ENCODE measurements at places on chromosomes 6 and 20.
A peak's percentile ranks its signal among the peaks of the same experiment; 100 is the strongest.

DNA sequence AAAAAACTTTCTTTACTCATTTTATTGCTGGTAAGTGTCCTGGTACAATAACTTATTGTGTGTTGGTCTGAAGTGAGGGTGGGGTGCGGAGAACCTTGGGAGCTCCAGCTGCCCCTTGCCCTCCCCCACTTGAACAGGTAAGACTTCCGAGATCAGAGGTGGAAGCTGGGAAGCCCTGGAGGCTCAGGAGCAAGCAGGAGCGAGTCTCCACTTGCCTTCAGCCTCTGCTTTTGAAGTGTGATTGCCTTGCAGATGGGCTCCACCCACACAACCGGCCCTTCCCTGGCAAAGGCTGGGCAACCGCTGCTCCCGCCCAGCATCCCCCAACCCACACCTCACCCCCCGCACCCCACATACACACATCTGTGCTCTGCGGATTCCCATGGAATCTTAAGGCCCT, 179.6 kb downstream of the TFAP2C start:
- DNase-seq = no peak

DNA sequence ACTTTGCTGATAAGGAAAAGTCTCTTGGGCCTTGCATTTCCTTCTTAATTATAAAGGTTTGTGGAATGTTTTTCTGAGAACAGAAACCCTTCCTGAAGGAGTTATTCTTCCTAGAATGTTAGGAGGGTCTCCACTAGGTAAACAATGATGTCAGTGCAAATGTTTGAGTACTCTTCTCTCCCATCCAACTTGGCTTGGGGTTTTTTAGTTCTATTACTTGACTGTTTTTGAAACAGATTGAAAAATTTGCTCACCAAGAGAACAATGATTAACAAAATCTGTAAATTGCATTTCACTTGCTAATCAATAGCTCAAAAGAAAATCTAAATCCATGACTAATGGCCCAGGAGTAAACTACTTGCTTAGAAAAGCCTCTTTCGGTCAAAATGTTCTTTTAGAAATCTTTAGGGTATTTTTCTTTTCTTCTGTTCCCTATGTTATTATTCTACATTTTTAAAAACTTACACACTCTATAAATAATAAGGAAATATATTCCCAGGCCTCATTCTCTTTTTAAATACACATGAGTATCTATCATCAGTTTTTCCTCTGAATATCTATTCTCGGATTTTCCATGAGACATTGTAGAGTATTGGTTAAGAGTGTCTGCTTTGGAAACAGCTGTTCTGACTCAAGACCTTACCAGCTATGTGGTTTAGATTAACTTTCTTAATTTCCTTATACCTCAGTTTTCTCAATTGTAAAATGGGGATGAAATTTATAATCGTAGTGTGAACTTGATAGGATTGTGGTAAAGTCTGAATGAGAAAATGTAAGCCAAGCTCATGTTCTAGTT, 234.2 kb upstream of the CITED2 start:
- DNase-seq = no peak

- no peak for DNase-seq
Measured at GRCh38 chr6:89580997-89581666, 57.4 kb downstream of the LYRM2 start.

GRCh38 chr20:53940907-53941545, 129.4 kb downstream of the BCAS1 start:
- DNase-seq = no peak

GRCh38 chr6:5486214-5486613, 224.9 kb downstream of the FARS2 start:
- DNase-seq = no peak

DNA sequence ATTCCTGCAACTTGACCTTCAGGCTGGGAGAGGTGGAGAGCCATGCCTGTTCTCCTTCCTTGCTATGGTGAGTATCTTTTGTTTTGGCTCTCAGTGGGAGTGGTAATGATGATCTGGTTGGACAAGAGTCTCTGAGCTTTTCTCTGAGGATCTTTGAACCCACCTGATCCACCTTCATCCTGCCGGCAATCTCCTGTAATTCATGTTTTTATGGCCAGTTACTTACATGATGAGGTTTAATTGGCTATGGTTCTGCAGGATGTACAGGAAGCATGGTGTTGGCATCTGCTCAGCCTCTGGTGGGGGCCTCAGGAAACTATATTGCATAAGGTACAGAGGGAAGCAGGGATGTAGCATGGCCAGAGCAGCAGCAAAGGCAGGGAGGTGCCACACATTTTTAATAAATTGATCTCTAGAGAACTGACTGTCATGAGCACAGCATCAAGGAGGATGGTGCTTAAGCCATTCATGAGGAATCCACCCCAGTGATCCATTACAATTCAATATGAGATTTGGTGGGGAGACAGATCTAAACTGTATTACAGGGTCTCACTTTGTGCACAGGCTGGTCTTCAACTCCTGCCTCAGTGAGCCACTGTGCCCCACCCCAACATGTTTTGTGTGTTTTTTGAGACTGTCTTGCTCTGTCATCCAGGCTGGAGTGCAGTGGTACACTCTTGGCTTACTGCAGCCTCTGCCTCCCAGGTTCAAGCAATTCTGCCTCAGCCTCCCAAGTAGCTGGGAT, 10.0 kb downstream of the HSPA1B start:
- no peak for DNase-seq

DNA sequence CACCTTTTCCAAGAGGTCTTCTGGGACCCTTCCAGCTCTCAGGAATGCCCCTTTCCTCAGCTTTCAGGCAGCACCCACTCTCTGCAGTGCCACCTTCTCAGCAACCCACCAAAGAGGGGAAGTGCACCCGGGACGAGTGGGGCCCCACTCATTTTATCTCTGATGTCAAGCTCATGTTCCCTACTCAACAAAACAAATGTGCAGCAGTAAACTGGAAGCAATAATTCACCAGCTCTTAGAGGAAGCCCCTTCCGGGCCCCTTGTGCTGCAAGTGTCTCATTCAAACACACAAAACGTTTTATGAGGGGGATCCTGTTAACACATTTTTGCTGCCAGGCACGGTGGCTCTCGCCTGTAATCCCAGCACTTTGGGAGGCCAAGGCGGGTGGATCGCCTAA, 13.6 kb downstream of the GFOD1 start:
- no peak for DNase-seq

- no peak for DNase-seq
Measured at GRCh38 chr6:87923389-87924050, 124.1 kb upstream of the SPACA1 start.

DNA sequence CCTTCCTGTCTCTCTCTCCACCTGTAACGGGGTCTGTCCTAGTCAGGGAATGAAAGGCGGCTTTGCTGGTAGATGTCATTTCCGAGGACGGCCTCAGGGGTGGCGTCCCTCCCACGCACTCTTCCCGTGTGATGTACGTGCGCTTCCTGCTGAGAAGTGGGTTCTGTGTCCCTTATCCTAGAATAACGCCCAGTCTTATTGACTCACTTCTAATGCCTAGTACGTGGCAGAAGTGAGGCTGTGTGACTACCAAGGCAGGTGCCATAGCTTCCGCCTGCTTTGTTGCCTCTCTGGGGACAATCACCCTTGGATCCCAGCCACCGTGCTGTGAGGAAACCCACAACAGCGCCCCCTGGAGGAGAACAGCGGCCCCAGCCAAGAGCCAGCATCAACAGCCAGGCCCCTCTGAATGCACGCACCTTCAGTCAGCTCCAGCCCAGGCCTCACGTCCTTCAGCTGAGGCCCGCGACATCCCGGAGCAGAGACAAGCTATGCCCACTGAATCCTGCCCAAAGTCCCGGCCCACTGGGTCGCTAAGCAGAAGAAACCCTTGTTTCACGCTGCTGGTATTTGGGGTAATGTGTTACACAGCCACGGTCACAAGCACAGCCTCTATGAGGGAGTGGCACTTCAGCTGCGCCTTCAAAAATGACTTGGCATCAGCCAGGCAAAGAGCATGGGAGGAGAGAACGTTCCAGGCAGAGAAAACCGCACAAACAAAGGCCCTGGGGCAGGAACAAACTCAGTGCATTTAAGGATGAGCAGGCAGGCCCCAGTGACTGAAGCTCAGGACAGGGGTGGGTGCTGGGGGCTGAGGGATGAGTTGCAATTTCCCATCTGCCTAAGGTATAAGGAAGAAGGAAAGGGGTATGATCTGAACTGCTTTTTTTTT, 224.2 kb downstream of the NFATC2 start:
- peak; percentile 92 for DNase-seq

DNA sequence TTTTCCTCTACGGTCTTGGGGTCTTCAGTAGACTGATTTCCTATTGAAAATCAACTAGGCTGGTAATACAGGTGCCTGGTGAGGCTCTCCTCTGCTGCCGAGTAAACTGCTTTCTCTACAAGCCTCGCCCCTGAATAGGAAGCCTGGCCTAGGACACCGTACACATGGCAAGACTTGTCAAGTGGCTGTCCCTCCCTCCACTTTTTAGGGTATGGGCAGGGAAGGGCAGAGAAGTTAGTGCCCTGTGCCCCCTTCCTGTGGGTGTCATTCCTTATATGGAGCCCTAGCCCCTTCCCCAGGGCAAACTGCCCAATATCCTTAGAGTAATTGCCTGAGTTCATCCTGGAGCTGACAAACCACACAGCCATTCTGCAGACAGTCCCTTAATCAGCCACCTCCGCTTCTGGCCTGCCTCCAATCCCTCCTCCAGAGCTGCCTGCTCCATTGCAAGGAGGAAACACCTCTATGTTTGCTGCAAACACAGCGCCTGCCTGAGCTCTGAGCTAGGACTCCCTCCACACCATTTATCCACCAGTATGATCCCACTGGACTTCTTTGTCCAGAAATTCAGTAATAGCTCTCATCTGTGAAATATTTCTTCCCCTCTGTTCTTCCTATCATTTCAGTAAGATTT, 93.1 kb downstream of the CHD6 start:
- no peak for DNase-seq

DNA sequence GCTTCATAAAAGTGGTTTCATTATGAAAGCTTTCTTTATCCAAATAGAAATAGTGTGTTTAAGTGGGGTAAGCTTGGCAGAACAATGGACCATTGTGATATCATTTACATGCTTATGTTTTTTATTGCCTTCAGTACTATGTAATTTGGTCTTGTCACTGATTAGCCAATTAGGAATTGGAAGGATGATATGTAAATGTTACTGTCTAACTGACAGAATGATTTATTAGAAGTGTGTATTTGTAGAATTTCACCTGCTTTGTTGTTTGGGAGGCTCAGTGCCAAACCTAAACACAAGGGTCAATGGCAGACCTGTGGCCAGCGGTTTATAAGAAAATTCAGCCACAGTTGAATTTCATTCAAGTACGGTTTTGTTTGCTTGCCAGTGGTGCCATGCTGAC, 39.0 kb downstream of the AIG1 start:
- DNase-seq = no peak

DNA sequence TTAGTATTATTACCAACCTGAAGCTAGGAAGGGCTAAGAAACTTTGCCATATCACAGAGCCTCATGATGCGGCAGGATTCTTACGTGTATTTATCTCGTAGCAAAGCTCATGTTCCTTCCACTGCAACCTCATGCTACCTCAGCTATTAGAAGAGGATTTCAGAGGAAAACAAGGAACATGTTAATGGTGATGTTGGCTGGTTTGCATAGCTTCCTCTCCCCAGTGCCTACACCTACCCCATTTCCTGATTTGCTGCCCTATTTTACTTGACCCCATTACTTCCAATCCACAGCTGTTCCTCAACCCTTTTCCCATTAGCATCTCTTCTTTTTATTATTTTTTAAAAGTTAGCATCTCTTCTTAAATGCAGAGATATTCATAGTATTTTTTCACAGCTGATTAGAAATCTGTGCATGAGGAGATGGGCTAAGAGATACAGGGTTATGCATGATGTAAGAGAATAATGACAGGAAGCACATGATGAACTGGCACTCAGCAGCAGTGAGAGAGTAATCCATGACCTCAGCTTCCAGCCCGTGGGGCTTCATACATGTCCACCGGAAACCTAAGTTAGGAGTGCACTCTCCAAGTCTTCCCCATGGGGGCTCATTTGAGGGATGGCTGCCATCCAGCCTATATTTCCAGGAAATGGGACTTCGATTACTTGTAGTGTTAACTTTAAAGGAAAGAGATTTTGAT, 106.1 kb upstream of the ASF1A start:
- DNase-seq = no peak

GRCh38 chr20:17783671-17784070, 83.9 kb downstream of the BANF2 start:
- DNase-seq = no peak

GRCh38 chr20:44717986-44718385, 2.8 kb downstream of the CCN5 start:
- no peak for DNase-seq

GRCh38 chr6:83546636-83547035, 34.3 kb downstream of the PRSS35 start:
- no peak for DNase-seq

DNA sequence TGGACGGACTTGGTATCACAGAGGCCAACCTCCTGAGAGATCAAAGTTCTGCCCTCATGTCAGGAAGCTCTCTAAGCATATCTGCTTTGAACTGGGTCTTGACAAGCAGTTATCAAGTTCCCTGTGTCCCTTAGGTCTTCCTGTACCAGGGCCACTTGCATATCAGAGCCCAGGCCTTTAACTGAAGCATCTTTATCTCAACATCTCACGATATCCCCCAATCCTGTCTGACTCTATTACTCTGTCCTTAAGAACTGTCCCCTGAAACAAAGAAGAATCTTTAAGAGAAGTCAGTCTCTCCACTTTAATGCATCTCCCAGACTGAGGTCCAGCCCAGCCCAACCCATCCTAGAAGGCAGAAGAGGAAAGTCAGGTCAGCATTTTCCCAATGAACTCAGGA, 8.2 kb downstream of the MAS1L start:
- no peak for DNase-seq

DNA sequence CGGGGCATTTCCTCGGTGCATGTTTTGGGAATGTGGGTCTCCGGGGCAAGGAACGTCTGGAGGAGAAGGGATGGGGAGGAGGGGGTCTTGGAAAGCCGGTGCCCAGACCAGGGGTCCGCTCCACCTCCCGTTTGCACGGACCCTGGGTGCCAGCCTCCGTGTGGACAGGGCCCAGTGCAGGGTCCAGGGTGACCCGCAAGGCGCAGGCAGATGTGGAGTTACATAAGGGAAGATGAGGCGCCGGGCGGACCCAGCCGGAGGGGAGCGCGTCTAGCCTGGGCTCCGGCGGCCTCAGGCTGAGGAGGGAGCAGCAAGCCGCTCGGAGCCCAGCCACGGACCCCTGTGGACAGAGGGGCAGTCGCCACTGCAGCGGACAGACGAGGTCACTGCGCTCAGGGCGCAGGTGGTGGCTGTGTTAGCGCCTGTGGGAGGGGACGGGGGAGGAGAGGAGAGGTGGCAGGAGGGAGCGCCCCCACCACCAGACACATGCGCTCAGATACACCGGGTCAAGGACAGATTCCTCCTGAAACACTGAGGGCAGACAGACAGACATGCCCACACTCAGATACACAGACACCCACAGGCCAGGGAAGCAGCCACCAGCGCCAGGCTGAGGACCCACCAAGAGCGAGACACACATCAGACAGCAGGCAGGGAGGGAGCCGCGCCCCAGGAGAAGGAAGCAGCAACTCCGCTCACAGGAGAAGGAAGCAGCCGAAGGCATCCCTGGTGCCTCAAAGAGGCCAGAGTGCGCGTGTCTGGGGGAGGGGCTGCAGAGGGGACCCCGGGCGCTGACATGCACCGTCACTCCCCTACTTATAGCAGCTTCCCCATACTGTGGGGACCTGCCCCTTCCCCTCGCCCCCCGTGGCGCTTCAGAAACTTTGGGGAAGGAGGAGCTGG, 839 bp upstream of the HRH3 start:
- DNase-seq = no peak

- DNase-seq = no peak
Measured at GRCh38 chr6:138517635-138518034, 18.3 kb upstream of the NHSL1 start.

GRCh38 chr20:14984305-14984704, 646.9 kb upstream of the FLRT3 start:
- DNase-seq = no peak

- no peak for DNase-seq
Measured at GRCh38 chr6:1735239-1735803, 125.6 kb downstream of the FOXC1 start.

- no peak for DNase-seq
Measured at GRCh38 chr6:56288347-56288746, 41.0 kb upstream of the COL21A1 start.
